ENCODE measurements at places on chromosomes 12 and 14.

DNA sequence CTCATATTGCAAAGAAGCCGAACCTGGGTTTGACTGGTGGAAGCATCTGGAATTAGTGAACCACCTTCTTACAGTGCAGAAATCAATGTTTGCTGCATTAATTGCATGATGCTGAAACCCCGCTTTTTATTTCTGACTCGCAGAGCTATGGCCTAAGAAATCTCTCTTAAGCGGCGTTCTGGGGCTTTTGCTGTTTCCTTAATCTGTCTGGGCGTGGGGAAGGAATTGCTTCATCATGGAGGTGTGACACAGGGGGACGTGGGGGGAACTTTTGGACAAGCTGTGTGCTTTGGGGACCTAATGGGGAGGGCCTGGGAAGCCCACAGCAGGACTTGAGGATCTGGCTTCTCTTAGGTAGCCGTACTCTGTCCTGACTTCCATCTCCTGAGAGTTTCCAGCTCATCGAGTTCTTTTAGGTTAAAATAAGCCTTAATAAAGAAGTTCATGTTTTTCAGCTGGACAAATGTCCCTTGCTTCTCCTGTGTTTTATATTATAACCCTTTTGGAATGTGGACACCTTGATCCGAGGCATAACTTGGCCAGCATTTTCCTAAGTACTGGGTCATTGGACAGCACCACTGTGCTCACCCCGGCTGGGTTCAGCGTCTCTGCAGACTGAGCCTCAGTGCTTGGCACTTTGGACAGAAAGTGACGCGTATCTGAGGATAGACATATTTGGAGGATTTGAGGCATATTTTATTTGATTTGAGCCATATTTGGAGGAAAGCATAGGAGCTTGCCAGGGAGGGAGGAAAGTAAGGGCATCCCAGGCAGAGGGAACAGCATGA, 192.1 kb upstream of the MYL2 start:
- DNase-seq, result no peak
- H3K27ac ChIP-seq, result no peak overlapping the region
- H3K4me3 ChIP-seq, result no peak overlapping the region
- H3K27me3 ChIP-seq, result no peaks in the 10 kb centered on the region

- peaks cover 11% of the 10 kb centered on the region for H3K27me3 ChIP-seq
- DNase-seq, result no peak
- H3K4me1 ChIP-seq, result no peaks in the 10 kb centered on the region
- no peak overlapping the region for H3K4me3 ChIP-seq
Measured at GRCh38 chr12:58395470-58395869, 454.1 kb downstream of the ATP23 start.

- no peak overlapping the region for H3K4me3 ChIP-seq
- H3K27ac ChIP-seq, result no peak overlapping the region
- H3K36me3 ChIP-seq, result no peaks in the 10 kb centered on the region
- peaks cover 6% of the 10 kb centered on the region for H3K27me3 ChIP-seq
- DNase-seq, result no peak
Measured at GRCh38 chr12:21541773-21542172, 15.7 kb downstream of the SPX start.

DNA sequence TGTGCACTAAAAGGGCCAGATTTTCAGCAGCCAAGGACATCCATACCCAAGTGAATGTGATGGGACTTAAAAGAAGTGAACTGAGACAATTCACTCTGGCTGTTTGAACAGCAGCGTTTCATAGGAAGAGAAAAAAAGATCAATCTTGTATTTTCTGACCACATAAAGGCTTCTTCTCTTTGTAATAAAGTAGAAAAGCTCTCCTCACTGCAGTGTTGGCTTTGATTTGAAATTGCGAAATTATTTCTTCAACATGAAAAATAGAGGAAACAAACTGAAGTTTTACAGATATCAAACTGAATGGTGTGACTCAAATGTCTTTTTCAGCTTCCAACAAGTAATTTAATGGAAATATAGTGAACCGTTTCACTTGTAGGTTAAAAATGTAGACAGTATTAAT, 11.3 kb upstream of the KCNMB4 start:
- peak overlapping the region; percentile 60 for H3K27ac ChIP-seq
- no peak for DNase-seq
- H3K4me1 ChIP-seq, result peaks cover 15% of the 10 kb centered on the region
- no peaks in the 10 kb centered on the region for H3K27me3 ChIP-seq
- no peaks in the 10 kb centered on the region for H3K36me3 ChIP-seq

GRCh38 chr14:100539003-100539660, 48.1 kb downstream of the BEGAIN start:
- H3K36me3 ChIP-seq, result no peaks in the 10 kb centered on the region
- H3K27me3 ChIP-seq, result no peaks in the 10 kb centered on the region
- no peaks in the 10 kb centered on the region for H3K4me1 ChIP-seq
- no peak overlapping the region for H3K27ac ChIP-seq
- no peak for DNase-seq

DNA sequence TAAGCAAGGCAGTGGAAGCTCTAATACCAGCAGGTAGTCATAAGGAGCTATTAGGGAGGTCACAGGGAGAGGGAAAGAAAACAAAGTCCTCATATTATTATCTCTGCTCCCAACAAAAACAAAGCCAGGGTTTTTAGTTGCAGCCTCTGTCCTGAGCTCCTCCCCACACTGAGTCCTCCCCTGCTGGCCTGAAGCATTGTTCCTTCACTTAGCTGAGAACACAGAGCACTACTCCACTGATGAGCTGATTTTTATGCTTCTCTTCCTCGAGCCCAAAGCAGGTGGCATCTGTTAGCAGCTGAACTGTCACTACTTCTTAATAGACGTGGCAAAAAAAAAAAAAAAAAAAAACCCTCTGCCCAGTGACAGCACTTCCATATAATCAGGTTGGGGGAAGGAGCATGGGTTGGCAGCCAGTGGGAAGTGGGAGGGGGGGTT, 10.5 kb upstream of the STAC3 start:
- peaks cover 4% of the 10 kb centered on the region for H3K4me1 ChIP-seq
- no peak overlapping the region for H3K4me3 ChIP-seq
- no peak for DNase-seq

DNA sequence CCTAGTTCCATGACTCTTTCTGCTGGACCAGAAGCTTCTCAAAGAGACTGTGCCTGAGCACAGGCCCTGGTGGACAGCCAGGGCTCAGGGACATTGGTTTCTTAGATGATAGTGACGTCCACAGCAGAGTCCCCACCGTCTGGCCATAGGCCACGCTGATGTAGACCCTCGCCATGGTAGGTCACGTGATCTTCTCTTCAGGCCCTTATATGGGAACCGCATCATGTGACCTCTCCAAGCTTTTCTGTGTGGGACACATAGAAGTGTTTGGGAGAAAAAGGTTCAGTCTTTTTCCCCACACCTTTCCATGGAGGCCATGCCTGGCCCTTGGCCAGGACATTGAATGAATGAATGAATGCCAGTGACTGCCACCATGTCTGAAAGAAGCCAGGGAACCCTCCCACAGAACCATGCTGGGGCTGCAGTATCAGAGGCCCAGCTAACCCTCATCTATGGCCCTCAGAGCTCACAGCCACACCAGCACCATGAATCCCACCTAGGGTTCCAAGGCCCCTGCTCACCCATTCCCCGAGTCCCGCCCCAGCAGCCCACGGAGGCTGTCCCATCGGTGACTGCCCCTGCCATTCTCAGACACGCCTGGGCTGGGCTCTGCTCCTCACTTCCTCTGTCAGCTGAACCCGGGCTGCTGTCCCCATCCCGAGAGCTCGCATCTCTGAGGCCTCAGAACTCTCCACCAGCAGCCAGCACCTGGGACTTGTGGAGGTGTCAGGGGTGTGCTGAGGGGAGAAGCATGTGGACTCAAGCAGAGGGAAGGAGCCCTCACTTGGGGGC, 292.1 kb downstream of the ADGRD1 start:
- no peaks in the 10 kb centered on the region for H3K4me1 ChIP-seq
- no peak overlapping the region for H3K27ac ChIP-seq
- no peak overlapping the region for H3K4me3 ChIP-seq
- peaks cover 17% of the 10 kb centered on the region for H3K27me3 ChIP-seq
- H3K36me3 ChIP-seq, result no peaks in the 10 kb centered on the region

DNA sequence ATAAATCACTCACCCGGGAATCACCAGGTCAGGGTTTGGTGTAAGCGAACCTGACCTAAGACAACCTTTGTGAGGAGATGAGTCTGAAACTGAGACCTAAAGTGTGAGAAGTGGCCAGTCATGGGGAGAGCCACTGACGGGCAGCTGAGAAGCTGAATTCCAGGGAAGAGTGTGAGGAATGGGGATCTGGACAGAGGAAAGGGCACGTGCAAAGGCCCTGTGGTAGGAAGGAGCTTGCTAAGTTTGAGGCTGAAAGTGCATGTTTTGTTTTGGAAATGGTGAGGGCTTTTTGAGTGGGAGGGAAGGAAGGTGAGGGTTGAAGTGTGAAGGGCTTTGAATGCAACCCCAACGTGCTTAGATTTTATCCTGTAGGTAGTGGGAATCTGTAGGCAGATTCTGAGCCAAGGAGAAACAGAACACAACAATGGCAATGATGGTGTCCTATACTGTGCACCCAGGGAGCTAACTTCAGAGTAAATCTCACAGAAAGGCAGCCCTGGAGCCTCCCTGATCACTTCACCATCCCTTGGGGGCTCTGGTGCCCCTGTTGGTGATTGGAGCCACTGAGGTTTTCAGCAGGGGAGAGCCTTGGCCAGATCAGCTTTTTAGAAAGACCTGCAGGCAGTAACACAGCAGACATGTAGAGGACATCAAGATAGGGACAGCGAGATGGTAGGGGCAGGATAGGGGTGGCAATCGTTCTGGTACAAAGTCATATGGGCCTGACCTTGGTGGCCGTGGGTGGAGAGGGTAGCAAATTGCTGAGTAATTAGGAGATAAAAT, 37.5 kb upstream of the CHGA start:
- no peak overlapping the region for H3K4me3 ChIP-seq
- peaks cover 2% of the 10 kb centered on the region for H3K4me1 ChIP-seq
- DNase-seq, result no peak
- H3K27ac ChIP-seq, result no peak overlapping the region
- peaks cover 26% of the 10 kb centered on the region for H3K27me3 ChIP-seq

DNA sequence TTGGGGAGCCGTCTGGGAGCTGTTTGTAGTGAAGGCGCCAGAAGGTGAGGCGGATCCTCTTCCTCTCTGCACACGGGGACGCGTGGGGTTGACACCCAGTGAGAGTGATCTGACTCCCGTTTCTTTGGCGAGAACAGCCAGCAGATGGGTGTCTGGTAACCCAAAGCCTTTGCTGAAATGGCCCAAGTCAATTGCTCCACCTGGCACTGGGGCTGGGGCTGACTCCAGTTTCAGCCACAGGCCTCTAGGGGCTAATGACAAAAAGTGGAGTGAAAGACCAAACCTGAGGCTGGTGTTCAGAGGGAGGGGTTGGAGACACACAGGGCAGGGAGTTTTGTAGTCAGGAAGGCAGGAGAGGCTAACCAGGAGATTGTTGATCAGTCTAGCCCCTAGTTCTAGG, 87.0 kb downstream of the FRMD6 start:
- no peak overlapping the region for H3K4me3 ChIP-seq
- DNase-seq, result no peak
- no peaks in the 10 kb centered on the region for H3K36me3 ChIP-seq

DNA sequence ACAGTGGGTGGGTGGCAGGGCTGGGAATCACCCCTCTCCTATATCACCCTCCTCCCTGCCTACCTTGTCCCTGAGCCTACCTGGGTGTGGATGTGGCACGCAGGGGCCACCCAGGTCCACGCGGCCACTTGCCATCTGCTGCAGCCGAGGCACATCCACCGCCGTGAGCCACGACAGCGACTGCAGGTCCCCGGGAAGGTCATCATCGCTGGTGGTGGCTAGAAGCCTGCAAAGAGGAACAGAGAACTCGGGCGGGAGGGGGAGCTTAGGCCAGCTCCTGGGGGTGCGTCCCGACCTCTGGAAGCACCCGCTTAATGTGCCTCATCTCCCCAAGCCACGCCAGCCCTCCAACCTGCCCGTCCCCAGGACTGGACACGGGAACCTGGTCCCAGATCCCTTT, 19.0 kb downstream of the FOXN4 start:
- no peaks in the 10 kb centered on the region for H3K36me3 ChIP-seq
- peaks cover 36% of the 10 kb centered on the region for H3K27me3 ChIP-seq
- no peak overlapping the region for H3K4me3 ChIP-seq
- H3K4me1 ChIP-seq, result peaks cover 1% of the 10 kb centered on the region

GRCh38 chr12:112961074-112961473, 17.2 kb upstream of the OAS2 start:
- no peak for DNase-seq
- no peak overlapping the region for H3K4me3 ChIP-seq
- no peaks in the 10 kb centered on the region for H3K27me3 ChIP-seq
- H3K36me3 ChIP-seq, result peaks cover 90% of the 10 kb centered on the region

- H3K4me3 ChIP-seq, result no peak overlapping the region
- no peaks in the 10 kb centered on the region for H3K4me1 ChIP-seq
- no peak for DNase-seq
Measured at GRCh38 chr12:40988355-40988754, 199.8 kb upstream of the PDZRN4 start.

GRCh38 chr14:94638961-94639817, 27.0 kb downstream of the SERPINA3 start:
- no peak for DNase-seq
- peak overlapping the region; percentile 69 for H3K27ac ChIP-seq
- no peak overlapping the region for H3K4me3 ChIP-seq
- H3K27me3 ChIP-seq, result peaks cover 3% of the 10 kb centered on the region
- H3K4me1 ChIP-seq, result peaks cover 3% of the 10 kb centered on the region
- no peaks in the 10 kb centered on the region for H3K36me3 ChIP-seq

- no peaks in the 10 kb centered on the region for H3K27me3 ChIP-seq
- H3K36me3 ChIP-seq, result no peaks in the 10 kb centered on the region
- DNase-seq, result no peak
Measured at GRCh38 chr12:78441737-78442453, 422.7 kb upstream of the SYT1 start.

DNA sequence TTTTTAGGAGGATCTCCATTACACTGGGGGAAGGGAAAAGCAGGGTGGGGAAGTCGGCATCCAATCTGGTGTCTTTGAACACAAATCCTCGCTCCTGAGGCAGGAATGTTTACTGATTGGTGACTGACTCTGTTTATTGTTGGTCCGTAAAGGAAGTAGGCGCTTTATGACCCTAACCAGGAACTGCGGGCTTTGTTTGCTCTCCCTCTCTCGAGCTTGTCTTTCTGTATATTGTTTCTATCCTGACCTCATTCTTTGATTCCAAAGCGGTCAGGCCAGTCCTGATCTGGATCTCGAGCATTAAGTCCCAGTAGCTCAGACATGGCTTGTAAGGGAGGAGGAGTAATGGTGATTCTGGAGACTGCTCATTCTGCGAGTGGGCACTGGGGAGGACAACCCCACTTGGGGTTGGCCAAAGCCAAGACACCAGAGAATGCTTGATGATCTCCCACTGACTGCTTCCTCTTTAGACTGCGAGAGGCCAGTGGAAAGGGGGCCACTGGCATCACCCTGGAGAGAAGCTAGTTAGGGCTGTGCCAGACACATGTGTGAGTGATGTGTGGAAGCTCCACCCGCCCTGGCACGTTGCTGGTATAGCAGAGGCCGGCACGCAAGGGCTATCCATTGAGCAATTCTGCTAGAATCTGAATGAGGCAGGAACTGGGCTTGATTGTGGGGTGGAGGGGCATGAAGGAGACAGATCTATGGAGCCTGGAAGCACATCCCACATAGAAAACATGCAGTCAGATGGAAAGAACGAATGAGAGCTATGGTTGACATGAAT, 194.6 kb downstream of the PAX9 start:
- no peak for DNase-seq
- H3K36me3 ChIP-seq, result no peaks in the 10 kb centered on the region
- H3K27me3 ChIP-seq, result peaks cover 13% of the 10 kb centered on the region
- H3K27ac ChIP-seq, result no peak overlapping the region

- no peak overlapping the region for H3K27ac ChIP-seq
- H3K4me1 ChIP-seq, result peaks cover 68% of the 10 kb centered on the region
- H3K27me3 ChIP-seq, result peaks cover 62% of the 10 kb centered on the region
- no peak for DNase-seq
Measured at GRCh38 chr12:57218030-57218853, 1.6 kb downstream of the NXPH4 start.

GRCh38 chr14:59189091-59189785, 771 bp downstream of the DAAM1 start:
- peak overlapping the region; percentile 98 for H3K4me3 ChIP-seq
- H3K4me1 ChIP-seq, result peaks cover 26% of the 10 kb centered on the region
- peak; percentile 8 for DNase-seq

Measured in naive thymus-derived CD8-positive, alpha-beta T cell (primary cell).